Sigmoid colon (tissue), 7 donors: ENCODE measurements at places on chromosomes 6 and 20.

DNA sequence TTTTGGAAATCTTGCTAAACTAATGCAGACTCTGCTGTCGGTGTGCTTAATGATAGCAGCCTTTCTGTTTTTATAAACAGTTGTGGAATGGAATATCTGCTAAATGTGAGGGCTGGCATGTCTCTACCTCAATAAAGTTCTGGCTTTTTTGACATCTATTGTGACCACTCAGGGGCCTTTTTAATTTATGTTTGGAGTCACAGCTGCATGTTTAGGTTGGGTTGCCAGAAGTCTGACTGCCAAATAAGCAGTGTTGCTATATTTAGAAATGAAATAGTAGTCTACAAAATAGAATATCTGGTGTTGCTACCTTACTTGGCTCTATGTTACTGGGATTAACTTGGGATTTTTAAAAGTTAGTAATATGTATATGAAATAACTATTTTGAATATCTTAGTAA lies 125.1 kb upstream of the LOC128125822 start:
- DNase-seq: no peak

DNA sequence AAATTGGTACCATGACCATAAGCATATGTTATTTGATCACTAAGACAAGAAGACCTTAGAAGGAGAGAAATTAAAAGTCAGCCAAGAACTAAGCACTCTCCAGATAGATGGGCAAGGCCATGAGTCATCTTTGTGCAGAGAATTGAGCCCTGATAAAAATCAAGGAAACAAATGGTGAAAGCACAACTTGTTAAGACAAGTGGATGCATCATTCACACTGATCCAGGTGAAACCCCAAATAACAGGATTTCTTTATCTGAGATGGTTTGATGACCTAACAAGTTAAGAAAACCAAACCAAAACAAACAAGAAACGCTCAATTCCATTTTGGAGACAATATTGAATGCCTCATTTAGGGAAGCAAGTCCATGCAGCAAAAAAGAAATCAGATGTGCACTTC lies 121.6 kb downstream of the ADAT2 start:
- no peak for DNase-seq

- DNase-seq: no peak
Observed at GRCh38 chr6:138287144-138287955, 69.1 kb upstream of the PBOV1 start.

GRCh38 chr6:130098317-130098716 lies 79.9 kb downstream of the L3MBTL3 start:
- DNase-seq: no peak

- DNase-seq: no peak
Observed at GRCh38 chr6:154252678-154253077, 103.9 kb downstream of the IPCEF1 start.

- DNase-seq: no peak
Observed at GRCh38 chr6:4459032-4459431, 317.2 kb upstream of the CDYL start.

DNA sequence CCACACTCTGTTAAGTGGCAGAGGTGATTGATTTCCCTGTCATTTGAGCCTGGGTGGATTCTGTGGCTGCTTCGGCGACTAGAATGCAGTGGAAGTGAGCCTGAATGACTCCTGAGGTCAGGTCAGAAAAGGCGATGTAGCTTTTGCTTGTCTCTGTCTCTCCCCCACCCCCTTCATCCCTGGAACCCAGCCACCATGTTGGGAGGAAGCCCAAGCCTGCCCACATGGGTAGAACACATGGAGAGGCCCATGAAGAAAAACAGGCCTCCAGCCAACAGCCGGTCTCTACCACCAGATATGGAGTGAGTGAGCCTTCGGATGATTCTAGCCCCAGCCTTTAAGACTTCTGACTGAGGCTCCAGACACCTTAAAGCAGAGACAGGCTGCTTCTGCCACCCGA lies 181.0 kb downstream of the TFAP2C start:
- no peak for DNase-seq

GRCh38 chr20:13259921-13260320 lies 38.8 kb downstream of the ISM1 start:
- DNase-seq: no peak

GRCh38 chr20:16407251-16408067 lies 165.8 kb downstream of the KIF16B start:
- no peak for DNase-seq

- no peak for DNase-seq
Observed at GRCh38 chr6:112352101-112352500, 5.0 kb downstream of the RFPL4B start.

GRCh38 chr20:12291386-12291785 lies 373.7 kb downstream of the BTBD3 start:
- no peak for DNase-seq

DNA sequence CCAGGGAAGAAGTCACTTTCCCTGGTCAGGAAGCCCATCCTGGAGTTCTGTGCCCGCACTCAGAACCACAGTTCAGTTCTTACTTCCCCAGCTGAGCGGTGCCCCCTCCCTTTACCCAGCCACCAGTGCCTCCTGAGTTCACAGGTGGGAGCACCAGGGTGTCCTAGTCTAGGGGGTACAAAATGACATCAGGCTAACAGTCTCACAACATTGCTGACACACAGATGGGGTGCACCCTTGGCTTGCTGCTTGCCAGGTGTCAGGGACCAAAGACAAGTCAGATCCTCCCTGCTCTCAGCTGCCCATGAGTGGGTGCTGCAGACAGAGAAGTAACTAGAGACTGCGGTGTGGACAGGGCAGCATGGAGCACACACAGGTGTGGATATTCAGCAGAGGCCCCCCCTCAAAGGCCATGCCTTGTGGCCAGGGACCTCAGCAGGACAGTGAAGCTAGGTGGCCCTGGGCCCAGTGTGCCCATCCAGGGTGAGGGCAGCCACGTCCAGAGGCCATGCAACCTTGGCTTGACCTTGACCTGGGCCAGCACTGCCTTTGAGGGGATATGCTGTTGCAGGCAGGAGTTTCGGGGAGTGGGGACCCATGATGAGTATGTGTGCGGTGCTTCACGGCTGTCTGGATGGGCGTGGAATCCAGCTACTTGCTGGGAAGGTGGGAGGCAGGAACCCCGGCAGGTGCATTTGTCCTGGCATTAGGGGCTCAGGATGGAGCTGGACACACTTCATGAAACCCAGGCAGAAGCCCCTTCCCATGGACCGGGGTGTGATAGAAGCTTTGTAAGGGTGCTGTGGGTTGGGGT lies 110.4 kb upstream of the FRMD1 start:
- peak; percentile 53 for DNase-seq

DNA sequence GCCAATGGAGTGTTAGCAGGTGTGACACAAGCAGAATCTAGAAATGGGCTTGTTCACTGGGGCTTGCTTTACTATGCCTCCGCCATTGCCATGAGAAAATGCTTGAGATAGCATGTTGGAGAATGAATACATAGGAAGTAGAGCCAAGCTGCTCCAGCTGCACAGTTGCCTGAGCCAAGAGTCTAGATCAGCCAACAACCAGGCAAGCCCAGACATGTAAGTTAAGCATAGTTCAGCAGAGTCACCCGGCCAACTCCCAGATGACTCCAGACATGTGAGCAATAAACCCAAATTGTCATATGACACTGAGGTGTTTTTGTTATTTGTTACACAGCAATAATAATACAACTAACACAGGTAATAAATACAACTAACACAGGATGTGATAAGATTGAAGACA lies 167.9 kb downstream of the HAO1 start:
- DNase-seq: no peak

GRCh38 chr20:16427571-16427970 lies 145.7 kb downstream of the KIF16B start:
- no peak for DNase-seq

GRCh38 chr6:90385759-90386313 lies 89.2 kb upstream of the BACH2 start:
- no peak for DNase-seq

- no peak for DNase-seq
Observed at GRCh38 chr6:80129485-80129884, 23.0 kb downstream of the BCKDHB start.

- DNase-seq: no peak
Observed at GRCh38 chr20:25225642-25226432, 22.0 kb upstream of the PYGB start.

DNA sequence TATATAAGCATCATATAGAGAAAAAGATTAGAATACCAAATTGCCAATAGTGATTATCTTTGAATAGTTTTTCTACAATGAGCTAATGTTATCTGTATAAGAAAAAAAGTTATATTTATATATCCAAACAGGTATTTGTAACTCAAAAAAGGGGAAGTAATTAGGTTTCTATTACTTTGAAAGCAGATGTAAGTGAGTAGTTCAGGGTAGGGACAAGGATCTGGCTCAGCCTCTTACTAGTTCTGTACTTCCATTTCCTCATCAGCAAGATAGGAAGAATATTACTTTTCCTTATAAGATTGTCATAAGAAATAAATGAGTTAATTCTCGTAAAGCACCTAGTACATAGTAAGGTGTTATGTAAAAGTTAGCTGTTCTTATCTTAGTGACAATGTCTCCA lies 32.2 kb downstream of the AHI1 start:
- DNase-seq: no peak

GRCh38 chr6:9409126-9409525 lies 973.8 kb upstream of the SLC35B3 start:
- no peak for DNase-seq

DNA sequence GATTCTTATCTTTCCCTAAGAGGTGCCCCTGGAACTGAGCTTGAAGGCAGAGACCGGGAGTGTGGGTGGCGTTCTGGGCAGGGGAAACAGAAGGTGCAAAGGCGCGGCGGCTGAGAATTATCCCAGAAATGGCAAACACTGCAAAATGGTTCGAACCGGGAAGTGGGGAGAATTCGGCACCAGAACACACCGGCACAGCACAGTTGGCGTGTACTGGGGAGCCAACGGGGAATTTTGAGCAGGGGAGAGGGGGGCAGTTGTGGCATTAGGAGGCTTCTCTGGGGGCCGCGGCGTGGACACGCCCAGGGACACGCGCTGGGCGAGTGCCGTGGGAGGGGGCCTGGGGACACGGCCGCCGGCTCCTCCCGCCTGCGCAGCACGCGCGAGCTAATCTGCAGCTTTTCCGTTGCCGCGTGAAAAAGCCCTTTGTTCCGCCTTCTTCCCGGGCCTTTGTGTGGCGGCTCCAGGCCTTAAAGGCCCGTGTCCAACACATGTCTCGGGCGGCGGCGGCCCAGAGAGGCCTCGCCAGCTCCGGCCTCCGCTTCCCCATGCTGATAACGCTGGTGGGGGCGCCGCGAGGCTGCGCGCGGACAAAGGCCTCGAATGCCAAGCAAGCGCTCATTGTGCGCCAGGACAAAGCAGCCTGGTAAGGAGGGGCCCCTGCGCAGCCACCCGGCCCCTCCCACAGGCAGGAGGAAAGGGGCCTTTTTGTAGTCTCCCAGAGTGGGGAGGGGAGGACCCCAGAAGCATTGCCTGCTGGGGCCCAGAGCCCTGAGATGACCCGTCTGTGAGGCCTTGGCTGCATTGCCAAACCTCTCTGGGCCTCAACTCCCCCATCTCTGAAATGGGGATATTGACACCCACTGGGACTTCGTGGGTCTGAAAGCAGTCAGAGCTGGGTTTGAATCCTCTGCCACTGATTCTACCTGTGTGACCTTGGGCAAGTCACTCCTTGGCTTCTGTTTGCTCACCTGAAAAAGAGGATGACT lies 82.8 kb downstream of the CD40 start:
- no peak for DNase-seq

DNA sequence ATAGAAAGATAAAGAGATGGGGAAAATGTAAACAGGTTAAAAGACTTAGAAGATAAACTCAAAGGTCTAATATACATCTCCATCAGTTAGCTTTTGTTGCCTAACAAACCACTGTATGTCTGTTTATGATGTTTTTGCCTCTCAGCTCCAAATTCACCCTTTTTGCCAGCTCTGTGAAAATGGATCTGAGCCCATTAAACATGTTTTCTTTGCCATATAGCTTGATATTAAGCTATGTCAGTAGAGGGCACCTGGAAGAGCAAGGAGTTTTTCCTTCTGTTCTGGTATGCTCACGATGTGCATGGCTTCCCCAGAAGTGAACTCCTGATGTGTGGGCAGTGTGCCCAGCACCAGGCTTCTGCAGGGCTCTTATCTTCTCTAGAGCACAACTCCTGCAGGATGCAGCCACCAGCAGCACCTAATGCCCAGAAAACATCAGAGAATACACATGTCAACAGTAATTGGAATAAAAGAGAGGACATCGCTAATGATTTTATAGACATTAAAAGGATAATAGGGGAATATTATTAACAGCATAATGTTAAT lies 14.6 kb upstream of the SNX9 start:
- DNase-seq: no peak

GRCh38 chr6:84645563-84646266 lies 118.7 kb downstream of the TBX18 start:
- DNase-seq: no peak

DNA sequence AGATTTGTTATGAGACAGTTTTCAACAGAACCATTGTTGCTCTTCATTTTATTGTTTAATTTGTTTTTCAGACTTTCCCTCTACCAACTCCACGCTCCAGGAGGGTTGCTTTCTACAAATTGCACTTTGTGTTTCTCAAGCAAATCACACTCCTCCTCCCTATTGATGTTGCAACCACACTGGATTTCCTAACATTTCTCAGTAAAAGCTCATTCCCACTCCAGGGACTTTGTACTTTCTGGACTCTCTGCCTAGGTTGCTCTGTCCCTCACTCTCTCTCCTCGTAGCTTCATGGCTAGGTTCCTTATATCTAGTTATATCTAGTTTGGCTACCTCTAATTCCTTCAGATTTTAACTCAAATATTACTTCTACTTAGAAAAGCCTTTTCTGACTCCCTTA lies 20.3 kb downstream of the PGK2 start:
- DNase-seq: no peak

GRCh38 chr6:109612268-109612667 lies 78.7 kb downstream of the AK9 start:
- DNase-seq: no peak

- no peak for DNase-seq
Observed at GRCh38 chr20:6580486-6580885, 187.0 kb upstream of the BMP2 start.

DNA sequence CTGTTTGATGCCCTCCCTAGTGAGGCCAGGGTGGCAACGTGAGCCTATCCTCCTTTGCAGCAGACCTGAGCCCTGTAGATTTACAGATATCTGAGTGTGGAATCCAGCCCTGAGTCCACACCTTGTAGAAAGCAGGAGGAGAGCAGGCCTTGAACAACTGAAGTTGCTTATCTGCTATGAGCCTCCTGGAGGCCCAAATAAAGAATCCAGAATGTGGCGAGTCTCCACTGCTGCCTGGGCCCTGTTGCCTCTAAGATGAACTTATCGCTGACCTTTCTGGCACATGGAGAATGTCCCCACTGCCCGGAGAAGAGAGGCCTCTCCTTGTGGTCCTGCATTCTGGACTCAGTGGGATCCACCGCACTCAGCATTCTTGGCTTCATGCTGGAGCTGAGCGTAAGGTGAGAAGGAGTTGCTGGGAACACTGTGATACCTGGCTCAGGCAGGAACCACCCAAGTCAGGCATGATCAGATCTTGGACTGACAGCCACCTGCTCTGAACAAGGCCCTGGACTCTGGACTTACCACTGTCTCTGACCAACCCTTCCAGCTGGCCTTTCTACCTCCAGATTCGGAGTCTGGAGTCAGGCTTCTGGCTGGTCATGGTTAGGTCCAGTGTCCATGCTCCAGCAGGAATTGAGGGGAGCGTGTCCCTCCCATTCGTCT lies 5.8 kb upstream of the MANBAL start:
- DNase-seq: no peak

- no peak for DNase-seq
Observed at GRCh38 chr6:134692008-134692407, 257.9 kb downstream of the ALDH8A1 start.
